ENCODE measurements at places on chromosomes 2 and 18.

GRCh38 chr2:119111115-119111975 lies 47.2 kb downstream of the C1QL2 start:
- no peak for DNase-seq

- DNase-seq = no peak
Measured at GRCh38 chr2:64534363-64534762, 10.2 kb downstream of the AFTPH start.

GRCh38 chr2:101140978-101141655 lies 10.1 kb downstream of the TBC1D8 start:
- no peak for DNase-seq

DNA sequence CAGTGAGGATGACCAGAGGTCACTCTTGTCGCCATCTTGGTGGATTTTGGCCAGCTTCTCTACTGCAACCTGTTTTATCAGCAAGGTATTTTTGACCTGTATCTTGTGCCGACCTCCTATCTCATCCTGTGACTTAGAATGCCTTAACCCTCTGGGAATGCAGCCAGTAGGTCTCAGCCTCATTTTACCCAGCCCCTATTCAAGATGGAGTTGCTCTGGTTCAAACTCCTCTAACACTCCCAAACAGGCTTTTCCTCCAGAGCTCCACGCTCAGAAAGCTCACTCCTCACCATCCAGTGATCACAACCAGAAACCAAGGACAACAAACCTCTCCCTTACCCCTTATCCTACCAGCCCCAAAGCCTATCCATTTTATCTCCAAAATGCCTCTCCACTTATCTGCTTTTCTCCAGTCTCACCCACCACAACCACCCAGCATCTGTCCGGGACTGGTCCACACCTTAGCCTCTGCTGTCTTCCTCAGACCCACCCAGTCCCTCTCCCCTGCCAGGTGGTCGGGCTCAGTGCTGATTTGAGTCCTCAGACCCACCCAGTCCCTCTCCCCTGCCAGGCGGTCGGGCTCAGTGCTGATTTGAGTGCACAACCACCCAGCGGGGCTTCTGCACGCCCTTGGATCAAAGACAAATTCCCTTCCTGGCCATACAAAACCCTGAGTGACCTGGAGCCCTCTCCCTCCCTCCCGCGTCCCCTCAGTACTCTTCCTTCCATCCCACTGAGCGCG lies 11.7 kb upstream of the SMAD7 start:
- DNase-seq = no peak

GRCh38 chr2:9219027-9219445 lies 12.4 kb downstream of the ASAP2 start:
- no peak for DNase-seq

DNA sequence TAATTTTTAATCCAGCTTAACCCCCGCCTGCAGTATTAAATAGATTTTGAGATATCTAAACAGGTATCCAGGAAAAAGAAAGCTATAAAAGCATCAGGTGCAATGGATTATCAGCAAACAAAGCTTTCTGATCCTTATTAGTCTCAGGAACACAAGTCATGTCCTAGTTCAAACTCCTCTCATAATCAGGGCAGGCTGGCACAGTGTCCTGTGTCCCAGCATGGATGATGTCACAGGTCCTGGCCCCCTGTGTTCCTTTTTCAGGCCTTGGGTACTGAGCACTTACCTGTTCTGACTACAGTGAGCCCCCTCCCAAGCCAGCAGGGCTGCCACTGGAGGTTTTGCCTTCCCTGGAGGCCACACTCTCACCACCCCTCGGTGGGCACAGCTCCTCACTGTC lies 19.5 kb upstream of the MRO start:
- DNase-seq = no peak

DNA sequence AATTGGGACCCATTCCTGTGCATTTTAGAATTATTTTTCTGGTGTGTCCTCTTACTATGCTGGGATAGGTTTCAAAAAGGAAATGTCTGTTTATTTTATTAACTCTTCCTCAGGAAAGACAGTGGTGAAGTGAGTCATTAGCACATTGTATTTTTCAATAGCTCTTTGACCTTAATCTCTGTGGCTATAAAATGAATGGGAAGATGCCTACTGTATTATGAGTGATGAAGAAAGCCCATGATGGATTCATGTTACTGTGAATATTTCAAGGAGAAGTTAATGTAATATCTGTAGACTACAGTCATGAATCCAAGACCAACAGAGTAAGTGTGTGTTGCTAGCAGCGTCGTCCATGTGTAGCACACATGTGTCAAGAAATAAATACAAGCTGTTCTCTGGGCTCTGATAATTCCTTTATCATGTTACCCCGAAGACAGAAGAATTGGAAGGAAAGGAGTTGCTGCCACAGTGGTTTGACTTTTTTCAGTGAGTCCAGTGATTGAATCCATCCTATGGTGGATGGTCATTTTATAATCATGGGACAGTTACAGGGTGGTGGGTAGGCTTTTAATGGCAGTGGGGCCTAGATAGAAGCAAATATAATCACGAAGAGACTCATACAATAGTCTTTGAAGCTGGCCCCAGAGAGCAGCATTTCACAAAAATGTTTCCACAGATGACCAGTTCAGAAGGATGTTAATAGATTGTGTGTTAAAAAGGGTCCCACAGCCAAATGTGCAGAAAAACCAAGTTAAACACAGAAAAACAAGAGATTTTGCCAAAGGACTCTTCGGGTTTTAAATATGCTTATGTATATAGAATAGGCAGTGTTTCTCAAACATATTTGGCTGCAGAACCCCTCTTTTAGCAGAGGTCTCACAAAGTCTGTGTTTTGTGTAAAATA lies 239.7 kb upstream of the RASGRP3 start:
- peak; percentile 42 for DNase-seq

DNA sequence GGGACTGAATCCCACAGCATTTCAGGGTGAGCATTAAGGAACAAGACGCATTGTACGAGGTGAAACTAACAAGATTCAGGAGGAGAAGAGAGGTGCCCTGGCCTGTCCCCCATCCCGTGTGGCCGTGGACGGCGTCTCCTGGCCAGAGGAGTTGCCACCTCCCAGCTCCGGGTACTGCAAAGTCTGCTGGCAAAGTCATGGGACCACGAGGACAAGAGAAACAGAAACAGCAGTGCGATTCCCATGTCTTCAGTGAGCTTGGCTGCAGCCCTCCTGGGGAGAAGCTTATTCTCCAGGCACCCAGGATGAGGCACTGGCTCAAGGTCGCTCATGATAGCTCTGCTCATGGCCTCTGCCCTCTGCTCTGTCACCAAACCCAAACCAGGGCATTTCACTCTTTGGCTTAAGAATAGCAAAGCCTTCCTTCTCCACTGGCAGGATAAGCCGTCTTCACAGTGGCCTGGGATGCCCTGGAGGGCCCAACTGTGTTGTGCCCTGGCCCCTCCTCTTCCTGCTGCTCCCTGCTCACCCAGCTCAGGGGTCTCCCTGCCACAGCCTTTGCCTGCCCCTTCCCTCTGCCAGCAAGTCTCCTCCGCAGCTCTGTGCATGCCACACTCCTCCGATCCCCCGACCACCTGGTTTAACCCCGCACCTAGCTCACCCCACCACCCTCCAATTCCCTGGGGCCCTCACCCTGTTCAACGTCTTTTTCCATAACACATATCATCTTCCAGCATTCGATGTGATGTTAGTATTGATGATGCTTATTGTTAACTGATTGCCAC lies 144.8 kb downstream of the PXDN start:
- DNase-seq = no peak

DNA sequence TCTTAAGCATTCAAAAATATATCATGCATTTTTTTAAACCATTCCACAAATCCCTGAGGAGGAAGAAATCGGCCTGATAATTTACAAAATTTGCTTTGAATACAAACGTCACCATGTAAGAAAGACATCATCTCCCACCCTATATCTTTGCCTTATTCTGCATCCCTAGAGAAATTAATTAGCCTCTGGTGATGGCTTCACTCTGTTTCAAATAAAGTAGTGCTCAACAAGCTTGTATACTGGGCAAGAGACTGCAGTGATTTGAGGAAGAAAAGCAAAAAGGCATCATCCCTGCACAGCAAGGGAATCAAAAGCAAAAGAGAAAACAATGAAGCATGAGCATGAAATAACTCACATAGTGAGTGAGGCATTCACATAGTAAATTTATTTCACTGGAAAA lies 375.5 kb downstream of the CDH7 start:
- no peak for DNase-seq

DNA sequence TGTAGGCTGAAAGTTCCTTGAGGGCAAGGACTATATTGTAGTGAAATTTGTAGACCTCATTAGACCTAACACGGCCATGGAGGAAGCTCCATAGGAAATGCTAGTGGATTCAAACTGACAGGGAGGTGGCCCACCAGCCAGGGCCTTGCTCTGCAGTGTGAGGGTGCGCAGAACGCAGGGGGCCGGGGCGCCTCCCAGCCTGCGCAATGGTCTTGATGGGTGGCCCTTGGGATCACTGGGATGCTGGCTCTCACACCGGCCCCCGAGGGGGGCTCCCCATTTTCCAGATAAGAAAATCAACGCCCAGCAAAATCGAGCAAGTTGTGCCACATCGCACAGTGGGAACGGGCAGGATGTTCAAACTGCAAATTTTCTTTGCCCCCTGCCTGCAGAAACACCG lies 655.4 kb downstream of the GALR1 start:
- no peak for DNase-seq

- DNase-seq = no peak
Measured at GRCh38 chr2:71275939-71276310, 49.0 kb upstream of the PAIP2B start.

- no peak for DNase-seq
Measured at GRCh38 chr2:144507441-144508171, 12.3 kb downstream of the ZEB2 start.

GRCh38 chr2:61670591-61671501 lies 132.7 kb upstream of the XPO1 start:
- DNase-seq = no peak

- DNase-seq = no peak
Measured at GRCh38 chr2:219697811-219698747, 70.6 kb downstream of the SLC4A3 start.

GRCh38 chr2:14975381-14975780 lies 342.9 kb downstream of the LRATD1 start:
- no peak for DNase-seq

GRCh38 chr18:62729487-62730386 lies 14.4 kb downstream of the PHLPP1 start:
- DNase-seq = no peak

- DNase-seq = peak; percentile 98
Measured at GRCh38 chr18:67864677-67865340, 348.3 kb upstream of the DSEL start.

- DNase-seq = no peak
Measured at GRCh38 chr2:165905854-165906253, 47.7 kb downstream of the TTC21B start.

DNA sequence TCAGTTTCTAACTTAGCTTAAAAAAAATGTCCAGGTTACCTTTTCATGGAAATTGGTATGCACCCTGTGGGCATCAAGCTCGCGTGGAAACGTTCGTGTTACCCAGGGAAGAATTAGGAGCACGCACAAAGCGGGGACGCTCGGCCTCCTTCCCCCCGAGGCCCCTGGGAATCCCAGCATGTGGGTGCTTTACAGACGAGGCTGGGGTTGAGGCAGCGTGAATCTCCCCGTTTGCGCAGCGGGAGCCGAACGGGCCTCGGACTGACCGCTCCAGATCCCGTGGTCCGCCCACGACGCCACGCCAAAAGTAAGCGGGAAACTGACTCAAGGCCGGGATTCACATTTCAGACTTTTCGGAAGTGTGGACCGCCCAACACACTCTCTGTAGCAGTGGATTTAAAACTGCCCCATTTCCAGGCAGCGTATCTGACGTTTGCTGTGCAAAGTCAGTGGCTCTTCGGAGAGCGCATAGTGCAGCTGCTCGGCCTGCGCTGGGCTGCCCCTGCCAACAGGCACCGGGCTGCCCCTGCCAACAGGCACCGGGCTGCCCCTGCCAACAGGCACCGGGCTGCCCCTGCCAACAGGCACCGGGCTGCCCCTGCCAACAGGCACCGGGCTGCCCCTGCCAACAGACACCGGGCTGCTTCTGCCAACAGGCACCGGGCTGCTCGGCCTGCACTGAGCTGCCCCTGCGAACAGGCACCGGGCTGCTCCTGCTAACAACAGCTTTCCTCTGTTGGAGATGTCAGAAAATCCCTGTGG lies 49.7 kb downstream of the SH3YL1 start:
- no peak for DNase-seq

GRCh38 chr2:181374781-181375675 lies 82.2 kb upstream of the ITGA4 start:
- peak; percentile 44 for DNase-seq

GRCh38 chr2:192534072-192534471 lies 339.3 kb upstream of the TMEFF2 start:
- DNase-seq = no peak

GRCh38 chr2:39510140-39510539 lies 73.1 kb upstream of the MAP4K3 start:
- DNase-seq = no peak

DNA sequence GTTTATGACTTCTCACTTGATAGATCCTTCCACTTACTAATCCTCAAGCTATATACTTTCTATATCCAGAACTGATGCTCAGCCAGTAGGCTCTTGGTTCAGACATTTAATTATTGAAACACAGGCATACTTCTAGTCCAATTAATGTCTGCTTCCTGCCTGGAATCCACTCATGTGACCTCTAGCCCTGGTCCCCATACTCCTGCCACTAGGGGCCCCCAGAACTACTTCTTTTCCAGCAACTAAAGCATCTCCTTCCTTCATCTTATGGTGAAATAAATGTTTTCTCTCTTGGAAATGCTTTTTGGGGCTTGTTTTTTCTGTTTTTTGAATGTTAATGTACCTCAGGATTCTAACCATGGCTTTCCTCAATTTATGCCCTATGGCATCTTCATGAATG lies 527.6 kb downstream of the SATB2 start:
- no peak for DNase-seq

DNA sequence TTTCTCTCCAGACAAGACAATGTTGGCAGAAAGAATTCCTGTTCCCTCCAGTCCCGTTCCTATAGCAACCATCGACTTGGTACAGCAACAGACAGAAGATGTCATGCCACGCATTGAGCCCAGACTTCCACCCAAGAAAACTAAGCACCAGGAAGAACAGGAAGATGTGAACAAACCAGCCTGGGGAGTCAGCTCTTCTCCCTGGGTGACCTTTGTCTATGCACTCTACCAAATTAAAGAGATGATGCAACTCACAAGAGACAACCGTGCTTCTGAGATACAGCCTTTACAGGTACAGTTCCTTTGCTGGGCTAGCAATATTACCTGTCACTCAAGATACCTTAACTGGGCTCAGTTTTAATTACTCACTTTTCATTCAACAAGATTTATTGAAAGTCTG lies 37.1 kb downstream of the NEMP2 start:
- no peak for DNase-seq

GRCh38 chr2:65630643-65631042 lies 198.2 kb upstream of the SPRED2 start:
- peak; percentile 73 for DNase-seq

All from AG09309 (cell line).